ENCODE measurements at places on chromosomes 16 and 17. TPM values are rescaled to one million over a fixed set of nuclear protein-coding genes. Genes with fewer than 3 reads are reported as not detected.

GRCh38 chr16:63461248-63461841 lies 1425.1 kb upstream of the CDH8 start:
- no peak for DNase-seq

- no peak for DNase-seq
Observed at GRCh38 chr17:41814195-41814594, 1.4 kb downstream of the FKBP10 start.

GRCh38 chr17:80220054-80220735 lies at the start of the genes SGSH and SLC26A11:
SGSH (minus strand) TSS chr17:80220333; CDS start chr17:80220313, 20 bp downstream.
SLC26A11 (plus strand) TSS chr17:80220427; CDS start chr17:80221561, 1,134 bp downstream.
- peak; percentile 66 for DNase-seq

GRCh38 chr17:50523208-50523607 lies 9.3 kb upstream of the EPN3 start:
- DNase-seq: no peak

DNA sequence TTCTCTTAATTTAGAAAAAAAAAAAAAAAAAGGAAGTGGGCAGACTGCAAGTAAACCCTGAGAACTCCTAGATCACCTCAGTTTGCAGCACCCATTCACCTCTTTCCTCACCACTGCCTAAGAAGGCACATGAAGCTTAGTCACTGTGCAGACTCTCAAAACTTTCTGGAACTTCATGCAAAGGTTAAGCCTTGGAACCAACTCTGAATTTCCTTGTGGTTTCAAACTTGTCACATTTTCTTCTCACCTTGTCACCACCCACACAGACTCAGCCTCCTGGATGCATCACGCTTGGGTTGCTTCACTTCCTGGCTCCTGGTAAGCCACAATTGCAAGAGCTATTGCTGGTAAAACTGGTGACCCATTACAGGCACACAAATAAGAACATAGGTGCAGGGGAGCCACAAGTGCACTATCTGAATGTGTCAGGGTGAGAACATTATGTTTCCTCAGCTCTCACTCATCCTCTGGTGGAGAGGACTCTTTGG lies 15.0 kb upstream of the CPD start:
- DNase-seq: peak; percentile 82

DNA sequence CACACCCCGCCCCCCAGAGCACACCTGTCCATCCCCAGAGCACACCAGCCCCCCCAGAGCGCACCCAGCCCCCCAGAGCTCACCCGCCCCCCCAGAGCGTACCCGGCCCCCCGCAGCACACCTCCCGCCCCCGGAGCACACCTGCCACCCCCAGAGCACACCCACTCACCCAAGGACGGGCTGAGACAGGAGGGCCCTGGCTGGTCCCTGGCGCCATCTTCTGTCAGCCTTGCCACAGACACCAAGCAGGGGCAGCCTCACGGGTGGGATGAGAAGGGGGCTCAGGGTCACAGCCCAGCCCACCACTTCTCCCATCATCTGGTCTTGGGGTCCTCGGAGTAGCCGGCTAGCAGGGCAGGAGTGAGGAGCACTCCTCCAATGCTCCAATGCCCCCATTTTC lies 31.8 kb downstream of the PIEZO1 start:
- DNase-seq: no peak

GRCh38 chr17:77400445-77400870 lies 259.7 kb downstream of the SEC14L1 start:
- peak; percentile 68 for DNase-seq

MYH13 gene
- under 0.01 TPM for total RNA-seq

CES5A gene
- not detected for total RNA-seq

DNA sequence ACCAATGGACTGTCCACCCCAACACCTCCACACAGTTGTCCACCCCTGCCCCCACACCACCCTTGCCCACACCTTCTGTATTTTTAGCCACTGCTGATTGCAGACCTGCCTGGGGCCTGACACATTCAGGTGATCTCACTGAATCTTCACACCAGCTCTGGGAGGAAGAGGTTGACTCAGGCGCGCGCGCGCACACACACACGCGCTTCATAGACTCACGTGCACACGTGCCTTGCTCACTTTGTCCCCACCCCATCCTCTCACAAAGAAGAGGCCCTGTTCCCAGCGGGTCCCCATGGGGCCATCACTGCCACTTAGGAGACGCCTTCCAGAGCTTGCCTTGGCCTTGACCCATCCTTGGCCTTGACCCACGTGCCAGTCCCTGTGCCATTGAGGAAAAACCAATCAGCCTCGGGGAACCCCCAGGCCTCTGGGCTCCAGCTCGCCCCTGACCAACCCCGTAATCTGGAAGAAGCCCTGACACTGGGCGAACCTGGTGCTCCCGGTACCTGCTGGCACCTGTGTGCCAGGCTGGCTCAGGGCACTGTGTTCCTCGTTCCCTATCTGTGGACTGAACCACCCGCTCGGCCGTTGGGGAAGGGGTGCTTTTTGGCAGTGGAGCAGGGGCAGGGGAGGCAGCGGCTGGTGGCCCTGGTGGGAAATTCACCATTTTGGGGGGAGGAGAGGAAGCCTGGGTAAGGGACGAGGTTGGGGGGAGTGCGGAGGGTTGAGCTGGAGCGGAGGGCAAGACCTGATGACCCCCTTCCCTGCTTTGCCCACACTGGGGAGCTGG lies 3.2 kb downstream of the NLGN2 start:
- no peak for DNase-seq

- DNase-seq: no peak
Observed at GRCh38 chr17:683499-684254, 31.0 kb downstream of the VPS53 start.

GLTPD2 gene
- not detected for total RNA-seq

GRCh38 chr17:44363613-44364159 lies at the start of gene FAM171A2:
FAM171A2 (minus strand) TSS chr17:44363853; CDS start chr17:44363714, 139 bp downstream.
- peak; percentile 67 for DNase-seq

SLC6A2 gene
- total RNA-seq: not detected

HSD17B1 gene
- total RNA-seq: under 0.01 TPM

DNA sequence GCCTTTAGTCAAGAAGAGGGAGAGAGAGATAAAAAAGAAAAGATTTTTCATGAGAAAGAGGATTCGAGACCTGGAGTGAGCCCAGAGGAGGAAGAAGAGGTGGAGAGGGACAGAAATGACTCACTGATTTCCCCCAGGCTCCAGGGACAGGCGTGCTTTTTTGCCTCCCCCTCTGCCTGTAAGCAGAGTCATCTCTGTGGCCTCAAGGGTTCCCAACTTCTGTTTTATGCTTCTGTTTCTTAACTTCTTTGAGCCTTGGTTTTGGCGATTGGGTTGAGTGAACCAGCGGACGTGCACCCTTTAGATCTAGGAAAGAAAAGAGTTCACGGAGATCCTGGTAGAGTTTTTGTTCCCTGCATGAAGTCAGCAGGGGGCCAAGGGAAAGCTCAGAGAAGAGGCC lies 147.9 kb upstream of the NOL11 start:
- DNase-seq: peak; percentile 12

- no peak for DNase-seq
Observed at GRCh38 chr17:64218066-64218465, 45.0 kb downstream of the TEX2 start.

DNA sequence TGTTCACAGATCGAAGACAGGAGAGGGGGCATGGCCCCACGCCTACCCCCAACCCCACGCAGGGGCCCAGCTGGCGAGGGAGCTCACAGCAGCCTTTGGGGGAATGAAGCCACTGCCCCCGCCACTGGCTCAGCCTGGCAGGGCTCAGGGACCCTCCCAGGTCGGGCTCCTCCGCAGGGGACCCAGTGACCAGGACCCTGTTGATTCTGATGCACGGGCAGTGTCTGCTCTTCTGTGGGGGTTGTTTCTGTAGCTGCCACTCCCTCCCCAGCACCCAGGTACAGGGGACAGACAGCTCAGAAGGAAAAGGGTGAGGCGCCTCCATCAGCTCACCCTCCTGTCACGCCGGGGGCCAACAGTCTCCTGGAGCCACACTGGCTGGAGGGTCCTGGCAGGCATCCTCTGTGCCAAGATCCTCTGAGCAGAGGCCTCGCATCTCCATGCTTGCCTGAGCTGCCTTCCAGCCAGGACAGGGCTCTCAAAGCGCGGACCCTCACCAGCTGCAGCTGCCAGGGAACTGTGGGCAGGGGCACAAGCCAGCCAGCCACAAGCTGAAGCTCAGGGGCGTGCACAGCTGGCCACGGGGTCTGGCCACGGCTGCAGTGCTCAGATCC lies 49.1 kb downstream of the ZNF778 start:
- no peak for DNase-seq

DNA sequence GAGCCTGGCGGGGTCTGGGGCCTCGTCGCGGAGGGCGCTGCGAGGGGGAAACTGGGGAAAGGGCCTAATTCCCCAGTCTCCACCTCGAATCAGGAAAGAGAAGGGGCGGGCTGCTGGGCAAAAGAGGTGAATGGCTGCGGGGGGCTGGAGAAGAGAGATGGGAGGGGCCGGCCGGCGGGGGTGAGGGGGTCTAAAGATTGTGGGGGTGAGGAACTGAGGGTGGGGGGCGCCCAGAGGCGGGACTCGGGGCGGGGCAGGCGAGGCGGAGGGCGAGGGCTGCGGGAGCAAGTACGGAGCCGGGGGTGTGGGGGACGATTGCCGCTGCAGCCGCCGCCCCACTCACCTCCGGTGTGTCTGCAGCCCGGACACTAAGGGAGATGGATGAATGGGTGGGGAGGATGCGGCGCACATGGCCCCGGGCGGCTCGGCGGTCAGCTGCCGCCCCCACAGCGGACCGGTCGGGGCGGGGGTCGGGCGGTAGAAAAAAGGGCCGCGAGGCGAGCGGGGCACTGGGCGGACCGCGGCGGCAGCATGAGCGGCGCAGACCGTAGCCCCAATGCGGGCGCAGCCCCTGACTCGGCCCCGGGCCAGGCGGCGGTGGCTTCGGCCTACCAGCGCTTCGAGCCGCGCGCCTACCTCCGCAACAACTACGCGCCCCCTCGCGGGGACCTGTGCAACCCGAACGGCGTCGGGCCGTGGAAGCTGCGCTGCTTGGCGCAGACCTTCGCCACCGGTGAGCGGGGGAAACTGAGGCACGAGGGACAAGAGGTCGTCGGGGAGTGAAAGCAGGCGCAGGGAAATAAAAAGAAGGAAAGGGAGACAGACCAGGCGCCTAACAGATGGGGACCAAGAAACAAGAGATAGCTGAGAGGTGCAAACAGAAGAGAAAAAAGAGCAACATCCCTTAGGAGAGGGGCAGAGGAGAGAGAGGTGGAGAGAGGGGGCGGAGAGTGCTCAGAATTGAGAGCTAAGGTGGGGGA lies at the start of gene PNMT:
PNMT (plus strand) TSS at position 509 of the 980 bp plus-strand sequence; CDS start at position 532, 23 bp downstream.
- DNase-seq: peak; percentile 67

DNA sequence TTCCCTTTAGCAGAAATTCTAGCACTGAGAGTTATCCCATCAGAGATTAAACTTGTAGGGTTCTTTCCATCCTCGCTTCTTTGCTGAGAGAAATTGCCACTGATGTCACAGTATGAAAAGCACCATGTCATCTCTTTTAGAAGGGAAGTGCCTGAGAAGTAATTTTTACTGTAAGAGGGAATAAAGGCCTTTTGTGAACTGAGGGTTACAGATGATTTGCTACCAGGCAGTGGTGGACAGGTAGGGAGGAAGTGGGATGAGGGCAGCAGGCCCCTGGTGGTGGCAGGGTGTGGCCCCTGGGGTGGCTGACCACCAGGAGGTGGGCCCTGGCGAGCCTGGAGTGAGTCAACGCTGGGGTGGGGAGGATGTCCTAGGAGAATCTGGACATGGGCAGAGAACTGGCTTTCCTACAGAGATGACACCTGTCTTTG lies 6.4 kb upstream of the MILR1 start:
- DNase-seq: peak; percentile 43

Measured in Daoy (cell line).